ENCODE measurements at places on chromosomes 2 and 18.

GRCh38 chr2:27100036-27100435, 13.5 kb downstream of the KHK start:
- DNase-seq: no peak

- DNase-seq: no peak
These were observed 55.9 kb downstream of the SMAD7 start for GRCh38 chr18:48894799-48895346.

DNA sequence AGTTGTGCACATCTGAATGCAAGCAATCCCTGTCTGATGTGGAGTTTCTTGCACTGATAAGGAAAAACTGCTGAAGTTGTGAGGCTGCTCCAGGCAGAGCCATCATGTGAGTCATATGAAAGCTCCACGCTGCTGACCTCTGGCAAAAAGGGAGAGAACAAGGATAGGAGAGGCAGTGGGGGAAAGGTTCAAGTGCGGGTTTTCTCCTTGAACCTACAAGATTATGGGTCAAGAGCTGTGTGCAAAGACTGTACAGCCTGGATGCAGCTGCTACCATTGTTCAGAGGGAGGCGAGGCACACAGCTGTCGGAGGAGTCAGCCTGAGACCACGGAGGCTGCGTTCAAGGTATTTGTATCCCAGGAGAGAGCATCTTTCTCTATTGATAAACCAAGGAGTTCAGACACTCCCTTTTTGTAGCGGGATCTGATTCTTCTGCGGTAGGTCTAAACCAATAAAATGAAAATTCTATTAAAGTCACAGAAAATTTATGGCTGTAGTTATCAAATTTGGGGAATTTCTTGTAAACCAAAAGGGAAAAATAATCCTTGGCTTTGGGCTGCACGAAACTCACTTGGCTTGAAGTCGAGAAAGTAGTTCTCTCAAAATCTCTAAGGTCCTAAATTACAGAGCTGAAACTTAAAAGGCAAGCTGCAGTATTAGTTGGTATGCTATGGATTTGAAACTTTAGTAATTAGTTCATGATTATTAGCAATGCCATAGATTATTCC, at the start of gene CDK15:
CDK15 (plus strand) TSS at position 96 of the 729 bp plus-strand sequence; CDS start at position 224, 128 bp downstream.
- no peak for DNase-seq

DNA sequence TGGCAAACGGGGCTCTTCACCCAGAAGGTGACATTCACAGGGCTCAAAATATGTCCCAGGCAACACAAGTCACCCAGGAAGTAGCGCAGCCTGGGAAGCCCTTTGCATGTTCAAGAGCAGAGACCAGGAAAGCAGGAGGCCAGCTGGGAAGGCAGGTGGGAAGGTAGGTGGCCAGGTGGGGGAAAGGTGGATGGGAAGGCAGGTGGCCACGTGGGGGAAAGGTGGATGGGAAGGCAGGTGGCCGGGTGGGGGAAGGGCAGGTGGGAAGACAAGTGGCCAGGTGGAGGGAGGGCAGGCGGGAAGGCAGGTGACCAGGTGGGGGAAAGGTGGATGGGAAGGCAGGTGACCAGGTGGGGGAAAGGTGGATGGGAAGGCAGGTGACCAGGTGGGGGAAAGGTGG, 102.7 kb downstream of the ZNF516 start:
- DNase-seq: no peak

DNA sequence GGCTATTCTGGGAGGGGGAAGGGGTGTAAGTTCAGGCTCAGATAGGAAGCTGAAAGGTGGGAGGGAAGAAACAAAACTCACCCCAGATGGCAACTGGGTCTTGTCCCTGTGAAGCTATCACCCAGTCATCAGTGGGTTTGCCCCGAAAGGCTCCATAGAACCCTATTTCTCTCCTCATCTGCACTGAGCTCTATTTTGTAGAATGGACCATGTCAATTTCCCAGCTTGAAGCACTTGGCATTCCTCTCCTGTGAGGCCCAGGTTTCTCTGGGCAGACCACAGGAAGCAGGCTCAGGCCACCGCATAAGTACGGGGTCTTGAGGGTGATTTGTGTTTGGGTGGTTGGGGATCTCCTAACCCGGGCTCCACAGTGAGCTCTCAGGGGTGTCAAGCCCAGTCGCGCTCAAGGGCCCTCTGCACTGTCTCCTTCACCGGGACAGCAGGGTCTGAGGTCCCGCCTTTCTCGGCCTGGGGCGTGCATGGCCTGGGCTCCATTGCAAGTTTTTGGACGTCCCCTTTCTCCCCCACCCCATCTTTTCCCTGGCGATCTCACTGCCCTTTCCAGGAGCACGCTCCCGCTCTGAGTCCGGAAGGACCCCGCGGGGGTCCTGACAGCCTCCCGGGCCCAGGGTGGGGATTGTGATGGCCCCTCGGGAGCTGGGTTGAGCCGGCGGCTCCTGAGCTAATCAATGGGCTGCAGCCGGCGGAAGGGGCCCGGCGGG, 27.3 kb upstream of the NOTO start:
- DNase-seq: no peak

- no peak for DNase-seq
These were observed 74.3 kb downstream of the TFCP2L1 start for GRCh38 chr2:121210691-121211090.

GRCh38 chr2:48315896-48316194, 214.1 kb upstream of the STON1 start:
- DNase-seq: no peak

Measured in 8988T (cell line).